Cerebellar nuclear complex (tissue), 1 donor: ENCODE measurements at places on chromosomes 4 and X.

- DNase-seq: no peak
Measured at GRCh38 chr4:182724414-182724813, 192.8 kb downstream of the DCTD start.

- no peak for DNase-seq
Measured at GRCh38 chr4:31104043-31104442, 383.9 kb downstream of the PCDH7 start.

- DNase-seq: no peak
Measured at GRCh38 chr4:140858897-140859296, 102.7 kb upstream of the TBC1D9 start.

DNA sequence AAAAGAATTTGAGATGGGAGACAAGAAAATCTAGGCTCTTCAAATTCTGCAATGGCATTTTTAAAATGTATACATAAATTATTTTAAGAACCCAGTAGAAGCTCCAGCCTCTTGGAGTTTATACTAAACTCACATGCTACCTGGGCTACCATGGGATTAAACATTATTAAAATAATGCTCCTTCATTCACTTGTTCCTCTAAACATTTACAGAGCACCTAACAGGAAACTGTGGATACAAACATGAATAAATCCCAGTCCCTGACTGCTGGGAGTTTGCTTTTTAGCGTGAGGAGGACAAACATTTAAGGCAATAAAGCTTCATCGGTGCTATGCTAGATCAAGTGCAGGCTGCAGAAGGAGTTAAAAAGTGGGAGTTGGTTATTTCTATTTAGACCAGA, 5.4 kb upstream of the SPP1 start:
- no peak for DNase-seq

DNA sequence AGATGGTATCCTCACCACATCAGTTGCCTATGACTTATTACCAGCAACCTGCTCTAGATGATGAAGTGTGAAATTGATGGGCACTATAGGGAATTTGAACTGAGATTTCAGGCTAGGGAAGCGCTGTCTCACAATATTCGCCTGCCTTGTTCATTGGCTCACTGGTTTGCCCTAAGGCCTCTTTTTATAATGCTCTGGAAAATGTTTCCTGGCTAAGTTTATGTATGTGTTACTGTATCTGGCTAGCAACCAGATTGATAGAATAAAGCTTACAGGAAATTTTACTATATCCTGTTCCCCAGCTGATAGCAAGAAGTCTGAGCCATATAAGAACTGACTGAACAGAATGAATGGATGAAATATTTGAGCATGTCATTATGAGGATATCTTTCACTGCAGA, 71.6 kb downstream of the GSTCD start:
- no peak for DNase-seq

DNA sequence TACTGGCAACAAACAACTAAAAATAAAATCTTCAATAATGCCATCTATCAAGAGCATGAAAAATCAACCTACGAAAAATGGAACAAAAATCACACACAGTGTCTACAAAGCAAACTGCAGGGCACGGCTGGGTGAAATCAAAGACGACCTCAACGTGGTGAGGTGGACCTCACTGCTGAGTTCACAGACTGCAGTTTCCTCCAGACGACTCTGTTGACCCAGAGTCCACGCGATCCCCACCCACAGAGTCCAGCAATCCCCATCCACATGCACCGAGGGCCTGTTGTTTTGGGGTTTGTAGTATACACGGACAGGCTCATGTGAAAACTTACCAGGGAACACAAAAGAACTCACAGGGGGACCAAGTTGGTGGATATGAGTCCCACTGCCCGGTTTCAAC, 31.1 kb upstream of the GTPBP6 start:
- no peak for DNase-seq

DNA sequence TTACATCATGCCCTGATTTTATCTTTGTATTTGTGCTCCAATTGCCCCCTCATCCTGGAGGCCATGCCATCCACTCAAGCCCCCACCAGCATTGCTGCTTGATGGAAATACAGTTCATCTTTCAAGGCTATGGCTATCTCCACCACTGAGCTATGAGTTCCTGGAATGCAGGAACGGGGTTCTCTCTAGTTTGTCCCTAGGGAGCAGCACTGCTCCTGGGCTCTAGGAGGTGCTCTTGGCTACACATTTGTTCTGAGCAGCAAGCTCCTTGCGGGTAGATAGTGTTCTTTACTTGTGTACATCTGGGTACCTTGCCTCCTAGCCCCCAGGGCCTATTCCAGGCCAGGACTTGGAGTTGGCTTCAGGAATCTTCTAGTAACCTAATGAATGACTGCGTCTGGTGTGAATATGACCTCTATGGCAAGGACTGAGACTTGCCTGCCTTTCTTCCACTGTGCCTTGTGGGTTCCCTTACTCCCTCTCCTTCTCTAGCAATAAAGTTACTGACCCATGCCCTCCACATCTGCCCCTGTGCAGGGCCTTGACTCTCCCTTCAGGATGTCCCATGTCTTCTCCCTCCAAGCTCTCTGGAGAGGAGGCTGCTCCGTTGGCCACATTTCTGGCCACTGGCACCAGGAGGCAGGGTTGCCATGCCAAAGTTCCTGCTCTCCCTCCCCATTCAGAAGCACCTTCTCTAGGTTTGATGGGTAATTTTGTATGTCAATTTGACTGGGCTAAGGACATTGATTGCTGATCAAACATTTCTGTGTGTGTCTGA, 7.6 kb downstream of the CITED1 start:
- DNase-seq: no peak

GRCh38 chr4:127829014-127829413, 46.9 kb downstream of the HSPA4L start:
- DNase-seq: no peak

- no peak for DNase-seq
Measured at GRCh38 chrX:53374923-53375322, 47.5 kb downstream of the SMC1A start.

GRCh38 chr4:89222170-89222569, 85.4 kb downstream of the GPRIN3 start:
- DNase-seq: no peak

GRCh38 chrX:13285693-13286092, 34.2 kb downstream of the ATXN3L start:
- no peak for DNase-seq

DNA sequence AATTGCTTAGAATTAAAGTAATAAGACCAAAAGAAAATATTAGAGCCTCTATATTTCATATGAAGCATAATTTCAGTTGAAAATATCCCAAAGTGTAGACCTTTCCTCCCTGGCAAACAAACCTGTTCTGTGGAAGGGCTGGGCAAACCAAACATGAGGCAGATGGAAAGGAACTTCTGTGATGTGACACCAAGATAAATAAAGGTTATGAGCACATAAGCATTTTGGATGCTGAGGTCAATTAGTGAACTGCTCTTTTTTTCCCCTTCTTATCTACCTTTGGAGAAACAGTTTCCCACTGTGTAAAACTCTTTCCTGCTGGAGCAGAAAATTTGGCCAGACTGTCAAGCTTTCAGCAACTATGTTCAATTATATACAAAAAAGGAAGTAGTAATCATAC, 109.6 kb upstream of the STIM2 start:
- no peak for DNase-seq

DNA sequence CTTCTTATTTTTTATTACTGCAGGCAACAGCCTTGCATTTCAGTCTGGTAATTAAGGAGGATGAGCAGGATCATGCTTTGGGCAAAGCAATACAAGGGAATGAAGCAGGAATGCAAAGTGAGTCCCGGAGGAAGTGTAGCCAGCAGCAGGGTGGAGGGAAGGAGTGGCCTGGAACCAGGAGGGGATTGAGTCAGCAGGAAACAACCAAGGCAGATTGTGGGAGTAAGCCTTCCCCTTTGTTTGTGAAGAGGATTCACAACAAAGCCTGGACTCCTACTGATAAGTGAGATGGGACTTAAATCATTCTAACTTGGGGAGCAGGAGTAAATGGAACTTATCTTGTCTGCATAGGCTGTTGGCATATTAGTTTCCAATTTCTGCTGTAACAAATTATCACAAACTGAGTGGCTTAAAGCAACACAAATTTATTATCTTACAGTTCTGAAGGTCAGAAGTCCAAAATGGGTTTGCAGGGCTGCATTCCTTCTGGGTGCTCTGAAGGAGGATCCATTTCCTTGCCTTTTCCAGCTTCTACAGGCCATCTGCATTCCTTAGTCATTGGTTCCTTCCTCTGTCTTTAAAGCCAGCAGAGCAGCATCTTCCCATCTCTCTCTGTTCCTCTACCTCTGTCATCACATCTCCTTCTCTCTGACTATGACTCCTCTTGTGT, 93.2 kb upstream of the AP1S2 start:
- no peak for DNase-seq

DNA sequence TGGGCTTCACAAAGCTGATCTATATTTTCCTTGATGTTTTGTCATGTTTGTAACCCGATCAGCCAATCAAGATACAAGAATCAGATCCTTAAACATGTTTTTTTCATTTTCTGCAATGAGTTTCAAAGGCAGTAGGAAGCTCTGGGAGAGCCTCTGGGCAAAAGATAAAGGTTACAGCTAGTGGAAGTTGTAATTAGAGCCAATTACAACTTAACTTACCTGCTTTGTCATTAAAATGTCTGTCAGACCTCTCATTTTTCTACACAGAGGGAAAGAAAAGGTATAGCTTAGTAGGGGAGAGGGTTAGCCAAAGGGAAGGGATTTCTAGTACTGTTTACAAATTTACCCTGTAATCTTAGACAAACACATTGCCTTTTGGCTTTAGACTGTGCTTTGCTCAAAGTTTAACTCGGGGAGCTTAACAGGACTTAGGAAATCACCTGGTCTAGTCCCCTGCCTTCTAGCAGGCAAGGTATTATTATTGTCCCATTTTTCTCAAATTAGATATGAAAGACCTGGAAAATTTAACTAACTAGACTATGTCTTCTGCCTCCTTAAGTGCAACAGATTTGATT, 55.8 kb downstream of the FGF16 start:
- no peak for DNase-seq

GRCh38 chrX:11629593-11630211, 36.0 kb downstream of the ARHGAP6 start:
- no peak for DNase-seq

- no peak for DNase-seq
Measured at GRCh38 chr4:65416891-65417290, 253.4 kb downstream of the EPHA5 start.

DNA sequence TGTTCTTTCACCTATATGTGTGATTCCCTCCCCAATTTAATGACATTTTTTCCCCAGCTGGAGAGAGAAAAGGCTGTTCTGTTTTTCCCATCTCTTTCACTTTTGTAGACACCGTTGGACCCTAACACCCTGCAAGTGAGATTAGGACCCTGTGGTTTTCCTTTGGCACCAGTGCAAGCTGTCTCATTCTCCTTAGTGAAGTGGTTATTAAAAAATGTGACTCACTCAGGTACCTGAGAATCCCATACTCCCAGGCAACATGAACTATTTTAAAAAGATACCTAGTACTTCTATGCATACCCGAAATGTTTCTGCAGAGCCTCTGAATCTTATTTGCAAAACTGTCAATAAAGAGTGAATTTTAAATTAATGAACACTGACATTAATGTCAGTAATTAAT, 175.7 kb upstream of the TBC1D9 start:
- DNase-seq: no peak

- no peak for DNase-seq
Measured at GRCh38 chr4:10115797-10116568, 616 bp downstream of the WDR1 start.

DNA sequence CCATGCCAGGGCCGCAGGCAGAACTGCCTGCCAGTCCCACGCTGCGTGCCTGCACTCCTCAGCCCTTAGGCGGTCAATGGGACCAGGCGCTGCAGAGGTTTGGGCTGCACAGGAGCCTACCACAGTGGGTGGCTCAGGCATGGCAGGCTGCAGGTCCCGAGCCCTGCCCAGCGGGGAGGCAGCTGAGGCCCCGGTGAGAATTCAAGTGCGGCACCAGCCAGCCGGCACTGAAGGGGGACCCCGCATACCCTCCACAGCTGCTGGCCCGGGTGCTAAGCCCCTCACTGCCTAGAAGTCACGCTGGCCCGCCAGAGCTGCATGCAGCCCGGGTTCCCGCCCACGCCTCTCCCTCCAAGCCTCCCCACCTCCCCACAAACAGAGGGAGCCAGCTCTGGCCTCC, 302.5 kb upstream of the UGT8 start:
- no peak for DNase-seq

DNA sequence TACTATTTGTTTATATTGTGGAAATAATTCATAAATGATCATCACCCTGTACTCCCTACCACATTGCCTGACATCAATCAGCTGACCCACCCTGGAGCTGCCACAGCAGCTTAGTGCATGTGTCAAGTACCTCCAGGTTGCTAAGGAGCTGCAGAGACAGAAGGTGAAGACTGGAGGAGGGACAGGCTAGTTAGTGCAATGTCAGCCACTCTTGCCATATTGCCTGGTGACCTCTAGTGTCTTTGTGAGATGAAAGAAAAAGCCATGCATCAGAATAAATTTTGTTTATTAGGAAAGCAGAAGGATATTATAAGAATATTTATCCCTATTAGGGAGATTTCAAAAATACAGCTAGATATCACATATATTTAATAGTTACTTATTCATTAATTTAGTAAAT, 243.9 kb upstream of the FAT4 start:
- DNase-seq: no peak

- DNase-seq: no peak
Measured at GRCh38 chr4:87375719-87376291, 15.2 kb downstream of the HSD17B11 start.

DNA sequence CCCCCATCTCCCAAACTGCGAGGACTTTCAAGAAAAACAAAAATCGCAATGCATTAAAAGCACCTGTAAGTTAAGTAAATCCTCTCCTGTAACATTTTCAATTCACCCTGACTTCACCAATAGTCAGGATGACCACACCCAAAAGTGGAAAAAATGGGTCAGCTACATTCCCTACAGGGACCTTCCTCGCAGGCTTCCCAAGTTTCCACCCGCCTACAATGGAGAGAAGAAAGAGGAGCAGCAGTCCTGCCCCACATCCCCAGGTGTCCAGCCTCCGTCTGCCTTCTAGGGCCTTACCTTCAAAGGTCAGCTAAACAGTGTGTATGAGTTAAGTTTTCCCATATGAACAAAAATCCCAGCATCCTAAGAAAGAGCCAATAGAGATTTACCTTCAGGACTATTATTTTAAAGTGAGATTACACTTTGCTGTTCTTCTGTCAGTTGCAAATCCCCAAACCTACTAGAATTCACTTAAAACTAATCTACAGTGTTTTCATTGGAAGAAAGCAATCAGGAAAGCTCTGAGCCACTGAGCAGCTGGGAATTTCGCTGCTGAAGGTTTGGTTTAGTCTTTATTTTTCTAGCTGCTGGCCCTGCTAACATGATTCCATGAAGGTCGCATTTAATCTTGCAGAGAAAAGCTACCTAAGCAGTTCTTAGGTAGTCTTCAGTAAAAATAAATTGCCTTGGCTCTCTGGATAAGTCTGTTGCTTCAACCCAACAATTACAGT, 12.5 kb downstream of the IRF2 start:
- no peak for DNase-seq

- DNase-seq: no peak
Measured at GRCh38 chr4:3871881-3872833, 106.0 kb downstream of the ADRA2C start.

DNA sequence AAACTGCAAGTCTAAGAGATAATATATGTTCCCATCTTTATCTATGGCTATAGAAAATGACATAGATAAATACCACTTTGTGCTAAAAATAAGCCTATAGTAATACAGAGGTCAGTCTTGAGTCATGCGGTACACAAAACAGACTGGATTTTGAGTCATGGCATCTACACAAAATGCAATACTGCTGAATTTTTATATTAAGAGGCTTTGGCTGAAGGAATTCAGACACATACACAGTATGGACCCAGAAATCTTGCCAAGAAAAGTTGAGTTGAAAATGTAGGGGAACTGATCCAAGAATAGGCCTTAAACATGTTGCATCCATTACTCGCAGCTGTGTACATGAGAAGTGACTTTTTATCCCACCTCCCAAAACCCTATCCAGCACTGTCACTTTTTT, 184.4 kb downstream of the TENM3 start:
- DNase-seq: no peak
